ENCODE measurements at places on chromosomes 5 and 9. TPM values are rescaled to one million over a fixed set of nuclear protein-coding genes. Genes with fewer than 3 reads are reported as not detected.

Gene ITGA2
- total RNA-seq: 2.8 TPM

- no peaks in the 10 kb centered on the region for H3K27me3 ChIP-seq
- H3K36me3 ChIP-seq: peaks cover 6% of the 10 kb centered on the region
- H3K4me3 ChIP-seq: peak overlapping the region; percentile 89
- DNase-seq: peak; percentile 35
- peaks cover 30% of the 10 kb centered on the region for H3K4me1 ChIP-seq
- peak overlapping the region; percentile 82 for H3K27ac ChIP-seq
Measured at GRCh38 chr9:5438301-5439162, 807 bp upstream of the PLGRKT start.

- H3K27me3 ChIP-seq: no peaks in the 10 kb centered on the region
- no peak overlapping the region for H3K27ac ChIP-seq
- no peak overlapping the region for H3K4me3 ChIP-seq
- no peaks in the 10 kb centered on the region for H3K4me1 ChIP-seq
Measured at GRCh38 chr9:72119853-72120252, 29.4 kb upstream of the GDA start.

DNA sequence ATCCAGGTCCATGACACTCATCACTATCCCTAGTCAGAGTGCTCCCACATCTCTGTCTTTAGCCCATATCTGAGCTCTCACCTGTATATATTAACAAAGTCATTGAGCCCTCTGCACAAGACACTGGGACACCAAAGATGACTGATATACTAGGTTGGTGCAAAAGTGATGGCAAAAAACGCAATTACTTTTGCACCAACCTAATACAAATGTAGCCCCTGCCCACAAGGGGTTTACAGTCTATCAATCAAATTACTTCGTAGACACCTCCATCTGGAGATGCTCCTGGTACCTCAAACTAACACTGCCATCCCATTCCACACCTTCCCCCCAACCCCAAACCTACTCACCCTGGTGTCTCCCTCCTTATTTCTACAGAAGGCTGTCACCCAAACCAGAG, 194.1 kb downstream of the MCTP1 start:
- no peaks in the 10 kb centered on the region for H3K27me3 ChIP-seq
- DNase-seq: no peak
- H3K27ac ChIP-seq: no peak overlapping the region
- no peaks in the 10 kb centered on the region for H3K4me1 ChIP-seq
- no peak overlapping the region for H3K4me3 ChIP-seq
- no peaks in the 10 kb centered on the region for H3K36me3 ChIP-seq

DNA sequence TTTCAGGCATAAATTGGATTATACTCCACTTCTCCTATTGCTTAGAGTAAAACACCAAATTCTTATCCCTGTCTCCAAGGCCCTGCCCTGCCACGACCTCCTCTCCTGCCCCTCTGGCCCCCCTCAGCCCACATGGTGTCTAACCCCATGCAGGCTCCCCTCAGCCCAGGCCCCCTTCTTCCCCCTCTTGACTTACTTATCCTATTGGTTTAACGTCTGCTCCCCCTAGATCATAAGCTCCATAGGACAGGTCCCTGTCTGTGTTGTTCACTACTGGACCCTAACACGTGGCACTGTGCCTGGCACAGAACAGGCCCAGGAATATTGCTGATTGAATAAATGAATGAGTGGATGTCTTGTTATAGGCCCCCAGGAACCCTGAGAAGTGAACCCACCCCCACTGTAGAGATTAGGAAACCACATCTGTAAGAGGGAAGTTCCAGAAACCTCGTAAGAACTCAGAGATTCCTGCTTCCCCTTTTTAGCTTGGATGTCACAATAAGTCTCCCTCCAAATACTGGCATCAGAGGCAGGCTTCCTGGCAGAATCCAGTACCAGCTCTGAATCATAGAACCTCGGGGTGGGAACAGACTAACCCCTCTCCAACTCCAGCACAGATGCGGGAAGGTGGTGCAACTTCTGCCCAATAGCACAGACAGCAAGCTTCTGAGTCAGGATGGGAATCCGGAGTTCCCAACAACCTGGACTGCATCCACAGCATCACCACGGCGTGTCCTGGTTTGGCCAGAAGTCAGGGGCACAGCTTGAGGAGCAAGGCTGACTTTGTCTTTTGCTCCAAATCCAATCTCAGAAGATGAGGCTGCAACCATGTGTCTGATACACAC, 31.5 kb downstream of the HRH2 start:
- H3K27me3 ChIP-seq: no peaks in the 10 kb centered on the region
- no peak overlapping the region for H3K27ac ChIP-seq
- no peak for DNase-seq
- H3K4me1 ChIP-seq: peaks cover 9% of the 10 kb centered on the region
- H3K4me3 ChIP-seq: no peak overlapping the region
- no peaks in the 10 kb centered on the region for H3K36me3 ChIP-seq

DNA sequence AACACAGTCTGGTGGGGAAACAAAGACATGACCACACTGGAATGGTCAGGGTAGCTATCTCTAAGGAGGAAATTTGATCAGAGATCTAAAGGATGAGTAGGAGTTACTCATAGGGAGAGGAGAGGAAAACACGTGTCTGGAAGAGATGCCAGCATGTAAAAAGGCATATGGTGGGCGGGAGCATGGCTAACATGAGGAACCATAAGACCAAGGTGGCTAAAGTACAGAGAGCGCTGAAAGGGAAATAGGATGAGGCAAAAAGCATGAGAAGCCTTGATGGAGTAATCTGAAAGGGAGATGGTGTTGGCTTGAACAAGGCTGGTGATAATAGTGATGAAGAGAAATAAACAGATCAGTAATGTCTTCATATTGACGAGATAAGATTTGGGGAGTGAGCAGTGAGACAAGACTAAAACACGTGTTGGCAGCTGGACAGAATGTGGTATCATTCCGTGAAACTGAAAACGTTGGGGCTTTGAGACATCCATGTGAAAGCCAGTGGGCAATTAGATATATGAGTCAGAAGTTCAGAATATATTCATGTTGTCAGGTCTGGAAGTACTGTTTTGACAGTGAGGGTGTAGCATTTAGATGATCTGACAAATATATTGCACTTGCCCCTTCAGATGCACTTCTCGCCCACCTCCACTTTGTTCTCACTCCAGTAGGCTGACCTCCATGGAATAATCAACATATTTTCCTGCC, 209.1 kb upstream of the KCNN2 start:
- no peaks in the 10 kb centered on the region for H3K27me3 ChIP-seq
- H3K36me3 ChIP-seq: no peaks in the 10 kb centered on the region
- DNase-seq: no peak
- no peaks in the 10 kb centered on the region for H3K4me1 ChIP-seq

DNA sequence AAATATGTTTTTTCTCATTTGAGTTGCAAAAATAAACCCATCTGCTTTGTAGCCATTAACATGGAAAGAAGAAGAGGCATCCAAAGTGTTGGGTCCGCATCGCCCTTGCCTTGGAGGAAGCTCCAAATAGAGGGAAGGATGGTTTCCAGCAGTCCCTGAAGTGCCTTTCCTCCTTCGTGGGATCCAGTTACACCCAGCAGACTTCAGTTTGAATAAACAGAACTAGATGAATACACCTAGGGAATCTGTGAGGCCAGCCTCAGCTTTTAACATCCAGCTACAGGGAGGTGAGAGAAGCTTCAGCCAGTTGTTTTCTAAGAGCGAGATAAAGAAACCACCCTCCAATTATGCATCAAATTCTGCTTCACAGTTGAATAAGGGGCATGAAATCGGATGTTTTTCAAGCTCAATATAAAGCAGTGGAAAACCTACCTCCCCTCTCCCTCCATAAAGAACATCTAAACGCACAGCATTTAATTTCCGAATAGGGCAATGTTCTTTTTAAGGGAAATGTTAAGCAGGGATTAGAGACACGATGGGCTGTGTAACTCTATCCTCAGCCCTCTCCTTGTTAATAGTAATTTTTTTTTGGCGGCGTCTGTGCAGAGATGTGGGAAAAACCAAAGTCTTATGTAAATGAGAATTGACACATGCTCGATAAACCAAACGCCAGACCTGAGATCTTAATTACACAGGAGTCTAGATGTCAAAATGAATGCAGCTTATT, 264.7 kb downstream of the SLIT3 start:
- H3K4me1 ChIP-seq: no peaks in the 10 kb centered on the region
- no peaks in the 10 kb centered on the region for H3K27me3 ChIP-seq
- DNase-seq: no peak

DNA sequence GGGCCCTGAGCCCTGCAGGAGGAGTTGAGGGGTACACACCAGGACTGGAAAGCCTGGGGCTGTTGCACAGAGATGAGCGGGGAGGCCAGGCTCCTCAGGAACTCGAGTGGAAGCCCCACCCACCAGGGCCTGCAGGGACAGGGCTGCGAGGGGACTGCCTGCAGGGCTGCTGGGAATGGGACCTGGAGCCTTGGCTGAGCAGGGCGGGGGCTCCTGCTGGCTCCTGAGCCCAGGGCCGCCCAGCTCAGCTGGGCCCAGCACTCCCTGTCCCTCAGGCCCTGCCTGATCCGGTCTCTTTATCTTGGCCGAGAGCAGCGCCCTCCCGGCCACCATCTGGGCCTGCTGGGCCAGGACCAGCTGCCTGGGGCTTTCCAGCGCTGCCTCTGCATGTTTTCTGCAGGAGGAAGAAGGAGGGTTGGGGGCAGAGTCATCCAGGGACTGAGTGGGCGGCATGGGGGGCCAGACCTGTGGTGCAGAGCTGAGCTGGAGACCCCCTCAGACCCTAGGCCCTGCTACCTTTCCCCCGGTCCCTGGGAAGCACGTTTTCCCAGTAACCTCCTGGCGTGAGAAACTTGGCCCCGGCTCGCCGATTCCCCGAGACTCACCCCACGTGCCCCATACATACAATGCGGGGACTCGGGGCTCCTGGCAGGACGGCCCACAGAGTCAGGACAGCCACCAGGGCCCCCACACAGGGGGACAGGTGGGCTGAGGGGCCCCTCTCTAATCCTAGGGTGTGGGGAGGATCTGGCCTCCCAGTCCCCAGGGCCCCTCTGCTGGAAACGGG, 9.4 kb downstream of the LCN12 start:
- no peak overlapping the region for H3K4me3 ChIP-seq
- no peaks in the 10 kb centered on the region for H3K27me3 ChIP-seq
- no peak for DNase-seq
- H3K27ac ChIP-seq: no peak overlapping the region
- no peaks in the 10 kb centered on the region for H3K36me3 ChIP-seq
- H3K4me1 ChIP-seq: peaks cover 52% of the 10 kb centered on the region

DNA sequence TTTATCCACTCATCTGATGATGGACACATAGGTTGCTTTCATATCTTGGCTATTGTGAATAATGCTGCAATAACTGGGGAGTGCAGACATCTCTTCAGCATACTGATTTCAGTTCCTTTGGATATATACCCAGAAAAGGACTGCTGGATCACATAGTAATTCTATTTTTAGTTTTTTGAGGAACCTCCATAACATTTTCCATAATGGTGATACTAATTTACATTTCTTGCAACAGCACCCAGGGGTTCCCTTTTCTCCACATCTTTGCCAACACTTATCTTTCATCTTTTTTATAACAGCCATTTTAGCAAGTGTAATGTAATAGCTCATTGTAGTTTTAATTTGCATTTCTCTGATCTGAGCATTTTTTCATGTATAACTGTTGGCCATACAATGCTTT, 34.1 kb upstream of the NR4A3 start:
- H3K4me1 ChIP-seq: no peaks in the 10 kb centered on the region
- H3K4me3 ChIP-seq: no peak overlapping the region
- H3K27me3 ChIP-seq: no peaks in the 10 kb centered on the region
- no peak for DNase-seq
- no peaks in the 10 kb centered on the region for H3K36me3 ChIP-seq

DNA sequence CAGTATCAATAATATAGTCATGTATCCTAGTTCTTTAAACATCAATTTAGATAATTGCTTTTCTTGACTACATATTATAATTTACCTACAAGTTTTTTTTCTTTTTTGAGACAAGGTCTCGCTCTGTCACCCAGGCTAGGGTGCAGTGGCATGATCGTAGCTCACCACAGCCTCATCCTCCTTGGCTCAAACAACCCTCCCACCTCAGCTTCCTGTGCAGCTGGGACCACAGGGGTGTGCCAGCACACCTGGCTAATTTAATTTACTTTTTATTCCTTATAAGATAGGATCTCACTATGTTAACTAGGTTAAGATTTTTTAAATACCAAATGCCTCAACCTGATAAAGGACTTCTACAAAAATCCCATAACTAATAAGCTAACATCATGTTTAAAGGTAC, 21.1 kb downstream of the UIMC1 start:
- peaks cover 8% of the 10 kb centered on the region for H3K36me3 ChIP-seq
- no peak for DNase-seq
- H3K4me1 ChIP-seq: peaks cover 17% of the 10 kb centered on the region
- no peaks in the 10 kb centered on the region for H3K27me3 ChIP-seq
- H3K4me3 ChIP-seq: no peak overlapping the region

- H3K4me1 ChIP-seq: peaks cover 60% of the 10 kb centered on the region
- H3K27ac ChIP-seq: no peak overlapping the region
- no peak overlapping the region for H3K4me3 ChIP-seq
- H3K36me3 ChIP-seq: no peaks in the 10 kb centered on the region
- DNase-seq: no peak
Measured at GRCh38 chr9:36396985-36397384, 3.1 kb downstream of the RNF38 start.

GRCh38 chr9:87167161-87167560, 219.9 kb upstream of the GAS1 start:
- H3K4me3 ChIP-seq: no peak overlapping the region
- no peaks in the 10 kb centered on the region for H3K4me1 ChIP-seq
- no peaks in the 10 kb centered on the region for H3K36me3 ChIP-seq
- H3K27me3 ChIP-seq: no peaks in the 10 kb centered on the region
- no peak for DNase-seq

DNA sequence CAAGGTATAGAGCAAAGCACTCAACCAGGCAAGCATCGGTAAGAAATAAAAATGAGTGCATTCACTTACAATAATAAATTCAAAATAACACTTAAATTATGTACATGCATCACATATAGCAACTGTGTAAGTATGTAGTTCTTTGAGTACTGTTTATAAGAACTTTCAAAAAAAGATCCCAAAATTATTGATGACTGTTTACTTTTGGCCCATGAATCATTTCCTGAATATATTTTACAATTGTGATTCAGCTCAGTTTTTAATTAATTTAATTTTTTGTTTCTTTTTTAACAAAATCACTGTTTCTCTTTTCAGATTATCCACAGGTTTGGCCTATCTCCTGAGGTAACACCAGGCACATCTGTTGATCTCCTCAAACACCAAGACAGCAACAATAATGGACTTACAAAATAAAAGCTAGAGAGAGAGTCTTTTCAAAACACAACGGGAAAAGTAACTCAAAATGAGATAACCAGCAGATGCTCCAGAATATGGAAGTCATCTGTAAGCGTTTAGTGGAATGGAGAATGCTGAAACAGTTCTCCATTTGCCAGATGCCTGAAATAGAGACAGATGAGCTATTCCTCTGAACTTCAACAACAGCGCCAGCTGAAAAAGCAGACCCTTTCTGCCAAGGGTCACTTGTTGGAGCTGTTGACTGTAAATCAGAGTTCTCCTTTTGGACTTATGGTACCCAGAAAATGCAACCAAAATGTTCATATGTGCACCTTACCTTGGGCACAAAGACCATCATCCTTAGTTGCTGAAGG, 348.6 kb upstream of the RGMB start:
- no peaks in the 10 kb centered on the region for H3K27me3 ChIP-seq
- no peak overlapping the region for H3K27ac ChIP-seq
- H3K4me1 ChIP-seq: no peaks in the 10 kb centered on the region
